ENCODE measurements at places on chromosomes 4 and X. TPM values are rescaled to one million over a fixed set of nuclear protein-coding genes. Genes with fewer than 3 reads are reported as not detected.

Gene SLC16A2
- 0.19 TPM for total RNA-seq

Gene SPANXD
- not detected for total RNA-seq

- H3K36me3 ChIP-seq = peaks cover 2% of the 10 kb centered on the region
- peaks cover 18% of the 10 kb centered on the region for H3K4me1 ChIP-seq
- no peak for DNase-seq
- H3K4me3 ChIP-seq = peak overlapping the region; percentile 87
Measured at GRCh38 chr4:118849867-118850487, 14.1 kb upstream of the SEC24D start.

- H3K27ac ChIP-seq = no peak overlapping the region
- H3K4me1 ChIP-seq = peaks cover 59% of the 10 kb centered on the region
- peak overlapping the region; percentile 2 for H3K4me3 ChIP-seq
- H3K27me3 ChIP-seq = no peaks in the 10 kb centered on the region
Measured at GRCh38 chr4:48699475-48699874, 80.6 kb downstream of the FRYL start.

Gene F11
- not detected for total RNA-seq

Data from activated naive CD4-positive, alpha-beta T cell treated with anti-CD3 and anti-CD28 coated beads for 36 hours (primary cell).